ENCODE measurements at places on chromosomes 7 and 10.
A peak's percentile ranks its signal among the peaks of the same experiment; 100 is the strongest.

DNA sequence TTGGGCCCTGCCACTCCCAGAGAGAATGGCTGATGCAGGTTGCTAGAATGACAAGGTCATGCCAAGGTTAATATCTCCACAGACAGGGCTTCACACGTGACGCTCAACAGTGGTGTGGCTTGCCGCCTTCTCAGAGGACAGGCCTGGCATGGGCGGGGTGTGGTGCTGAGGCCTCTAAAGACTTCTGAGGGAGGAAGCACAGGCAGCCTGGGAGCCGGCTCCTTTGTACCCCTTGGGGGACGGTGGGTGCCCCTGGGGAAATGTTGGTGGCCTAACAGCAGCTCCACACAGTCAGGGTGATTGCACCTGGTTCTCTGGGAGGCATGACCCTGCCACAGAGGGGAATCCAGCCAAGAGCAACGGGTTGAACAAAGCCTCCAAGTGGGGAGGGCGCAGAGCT is 115.1 kb downstream of the PKD1L1 start:
- DNase-seq = no peak

DNA sequence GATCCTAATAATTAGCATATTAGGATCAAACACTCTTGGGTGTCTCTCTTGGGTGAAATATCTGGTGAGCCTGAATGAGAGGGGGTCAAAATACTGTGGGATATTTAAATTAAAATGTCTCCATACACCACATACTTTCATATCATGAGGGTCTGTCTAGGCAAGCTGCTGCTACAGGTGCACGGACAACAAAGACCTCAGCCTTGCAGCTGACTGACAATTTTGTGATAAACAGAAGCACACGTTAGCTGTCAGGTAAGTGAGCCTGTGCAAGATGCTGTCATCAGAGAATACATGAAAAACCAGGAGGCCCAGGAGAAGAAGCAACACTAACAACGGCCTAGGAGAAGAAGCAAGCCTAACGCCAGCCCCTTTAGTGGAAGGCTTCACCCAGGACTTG is 247.5 kb downstream of the ADARB2 start:
- no peak for DNase-seq

- no peak for DNase-seq
Measured at GRCh38 chr10:85187047-85187446, 858.7 kb downstream of the CCSER2 start.

GRCh38 chr7:139936760-139937310 is 107.8 kb downstream of the TBXAS1 start:
- DNase-seq = no peak

DNA sequence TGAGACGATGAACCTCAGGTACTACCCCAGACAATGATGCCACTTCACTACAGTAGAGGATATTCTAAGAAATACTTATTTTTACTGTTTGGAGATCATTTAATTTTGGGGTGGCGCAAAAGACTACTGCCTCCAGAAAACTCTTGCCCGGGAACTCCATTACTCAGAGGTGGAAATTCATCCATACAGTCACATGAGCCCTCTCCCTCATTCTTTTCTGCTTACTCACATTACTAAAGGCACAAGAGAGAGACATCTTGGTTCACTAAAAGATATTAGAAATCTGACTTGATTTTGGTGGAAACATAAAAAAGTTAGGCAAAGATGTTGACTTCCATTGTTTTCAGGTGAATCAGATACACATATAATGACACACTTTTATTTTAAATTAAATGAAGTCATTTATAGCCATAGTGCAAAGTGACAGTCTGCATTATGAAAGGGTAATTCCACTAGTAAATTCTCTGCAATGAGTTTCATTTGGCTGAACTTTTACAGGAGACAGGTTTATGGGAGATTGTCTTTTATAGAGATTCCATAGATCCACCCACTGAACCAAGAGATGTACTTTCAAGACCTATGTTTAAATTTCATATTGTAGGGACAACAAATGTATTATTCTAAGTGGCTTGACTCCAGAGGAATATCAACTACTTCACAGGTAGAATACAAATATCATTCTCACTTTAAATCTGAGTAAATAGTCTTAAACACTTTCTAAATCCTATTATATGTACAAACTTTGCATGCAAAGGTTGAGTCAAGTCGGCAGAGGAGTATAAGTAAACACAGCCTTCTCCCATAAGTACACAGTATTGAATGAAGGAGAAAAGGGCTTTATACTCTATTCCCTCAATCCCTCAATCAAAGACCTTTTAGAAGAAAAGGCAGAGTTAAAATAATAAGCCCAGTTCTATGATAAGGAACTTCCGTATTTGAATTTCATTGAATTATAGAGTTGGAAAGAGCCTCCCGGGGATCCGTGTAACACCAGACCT is 18.8 kb downstream of the NEBL start:
- DNase-seq = no peak

DNA sequence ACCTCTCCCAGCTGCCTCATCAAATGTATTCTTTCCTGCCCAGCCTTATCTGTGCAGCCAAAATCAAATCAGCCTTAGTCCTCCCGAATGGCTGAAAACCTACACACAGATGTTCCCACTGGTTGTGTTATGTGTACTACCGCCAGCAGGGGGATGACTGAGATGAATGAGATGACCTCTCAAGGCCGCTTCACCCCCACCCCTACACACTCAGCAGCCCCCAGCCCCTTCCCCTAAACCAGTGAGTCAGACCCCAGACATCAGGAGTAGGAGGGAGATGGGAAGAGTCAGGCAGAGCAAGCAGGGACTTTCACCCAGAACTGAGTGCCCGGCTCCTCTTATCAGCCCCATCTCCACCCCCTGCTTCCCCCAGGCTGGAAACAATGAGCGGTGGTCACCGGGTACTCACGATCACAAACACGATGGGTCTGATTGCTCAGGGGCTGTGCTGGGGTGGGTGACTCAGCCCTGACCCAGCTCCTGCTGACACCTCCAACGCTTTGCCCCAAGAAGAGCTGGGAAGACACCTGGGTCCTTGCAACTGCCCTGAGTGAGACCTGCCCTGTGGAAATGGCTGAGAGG is 6.5 kb upstream of the C10orf105 start:
- DNase-seq = no peak

GRCh38 chr10:35448687-35449662 is 112.7 kb downstream of the CCNY start:
- no peak for DNase-seq

DNA sequence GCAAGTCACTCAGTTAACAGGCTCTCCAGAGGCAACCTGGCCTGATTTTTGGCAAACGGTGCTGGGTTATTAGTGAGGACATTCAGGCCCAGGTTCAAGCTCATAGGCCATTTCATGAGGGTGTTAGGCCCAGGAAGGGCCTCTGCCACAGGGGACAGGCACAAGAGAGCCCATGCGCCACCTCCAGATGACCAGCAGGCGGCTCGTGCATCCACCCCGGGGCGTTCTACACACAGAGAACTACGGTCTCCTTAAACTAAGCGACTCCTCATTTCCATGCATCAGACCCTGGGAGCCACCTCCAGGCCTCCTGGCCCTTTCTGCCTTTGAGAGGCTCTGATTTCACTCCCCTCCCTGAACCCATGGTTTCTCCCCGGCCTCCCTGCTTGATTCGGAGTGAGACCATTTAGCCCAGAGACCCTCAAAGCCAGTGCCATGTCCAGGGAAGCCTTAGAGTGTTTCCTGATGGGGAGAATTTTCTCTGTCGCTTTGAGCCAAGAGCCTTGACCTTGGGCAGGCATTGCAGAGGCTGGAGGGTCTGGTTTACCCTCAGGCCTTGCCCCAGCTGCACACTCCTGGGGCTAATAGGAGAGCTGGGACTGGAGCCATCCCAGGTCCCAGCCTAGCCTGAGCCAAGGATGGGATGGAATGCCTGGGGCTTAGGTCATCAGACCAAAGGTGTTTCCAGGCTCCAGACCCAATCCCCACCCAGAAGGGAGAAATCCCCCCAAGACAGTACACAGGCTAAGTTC is 188.0 kb downstream of the GRID1 start:
- DNase-seq = no peak

- DNase-seq = no peak
Measured at GRCh38 chr10:27822301-27822700, 76.7 kb upstream of the MKX start.

- no peak for DNase-seq
Measured at GRCh38 chr10:100829097-100829870, 83.5 kb upstream of the SLF2 start.

DNA sequence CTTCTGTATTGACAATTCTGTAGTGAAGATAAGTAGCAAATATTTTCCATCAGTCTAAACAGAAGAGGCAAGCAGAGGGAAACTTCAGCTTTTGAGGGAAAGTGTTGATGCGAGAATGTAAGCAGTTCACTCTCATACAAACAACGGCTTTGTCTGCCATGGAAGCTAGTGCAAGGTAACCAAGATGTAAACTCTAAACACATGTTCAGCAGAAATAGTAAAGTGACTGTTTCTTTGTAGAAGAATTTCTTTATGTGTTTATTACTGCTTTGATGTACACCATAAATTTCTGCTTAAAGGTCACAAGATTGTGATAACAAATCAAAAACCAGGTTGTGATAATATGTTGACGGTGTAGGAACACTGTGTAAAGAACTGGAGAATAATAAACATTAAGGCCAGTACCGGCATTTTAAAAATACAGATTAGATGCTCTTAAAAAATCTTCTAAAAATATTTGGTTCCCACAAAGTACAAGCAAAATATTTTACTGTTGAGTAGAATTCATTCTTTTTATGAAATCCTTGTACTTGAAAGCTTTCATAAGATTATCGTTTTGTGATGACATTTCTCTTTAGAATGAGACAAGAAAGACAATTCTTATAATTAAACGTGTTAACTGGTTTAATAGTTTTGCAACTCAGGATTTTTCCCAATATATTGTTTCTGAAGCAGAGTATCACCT is 34.2 kb downstream of the SEMA3C start:
- DNase-seq = no peak

DNA sequence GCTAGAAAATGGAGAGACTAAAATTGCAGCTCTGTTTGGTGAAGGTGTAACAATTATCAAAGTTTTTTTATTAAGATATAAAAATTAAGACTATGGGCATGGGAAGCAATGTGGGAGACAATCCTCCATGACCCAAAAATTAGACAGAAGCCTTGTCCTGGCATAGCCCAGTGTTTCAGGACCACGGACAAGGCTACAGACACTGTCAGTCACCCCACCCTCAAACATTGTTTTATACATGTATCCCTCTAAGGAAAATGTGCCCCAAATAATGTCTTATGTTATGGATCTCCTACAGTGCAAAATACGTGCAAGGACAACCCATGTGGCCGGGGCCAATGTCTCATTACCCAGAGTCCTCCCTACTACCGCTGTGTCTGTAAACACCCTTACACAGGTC is 24.0 kb downstream of the HABP2 start:
- no peak for DNase-seq

GRCh38 chr7:30727061-30727945 is 24.6 kb upstream of the INMT start:
- no peak for DNase-seq

DNA sequence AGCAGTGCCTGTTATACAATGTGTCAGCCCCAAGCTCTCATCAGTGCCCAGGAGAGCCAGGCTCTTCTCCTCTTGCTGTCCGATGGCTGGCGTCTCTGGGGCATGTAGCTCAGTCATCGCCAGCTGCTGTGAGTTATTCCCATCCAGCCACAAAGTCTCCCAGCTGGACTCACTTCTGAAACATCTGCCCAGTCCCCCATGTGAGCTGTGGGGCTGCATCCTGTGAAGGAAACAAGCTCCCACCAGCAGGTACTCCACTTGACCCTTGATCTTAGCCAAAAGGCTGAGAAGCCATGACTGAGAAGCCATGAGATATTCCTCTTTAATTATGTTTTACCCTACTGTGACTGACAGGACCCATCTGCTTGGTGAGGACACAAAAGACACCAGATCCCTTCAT is 212.7 kb upstream of the IGFBP3 start:
- no peak for DNase-seq

DNA sequence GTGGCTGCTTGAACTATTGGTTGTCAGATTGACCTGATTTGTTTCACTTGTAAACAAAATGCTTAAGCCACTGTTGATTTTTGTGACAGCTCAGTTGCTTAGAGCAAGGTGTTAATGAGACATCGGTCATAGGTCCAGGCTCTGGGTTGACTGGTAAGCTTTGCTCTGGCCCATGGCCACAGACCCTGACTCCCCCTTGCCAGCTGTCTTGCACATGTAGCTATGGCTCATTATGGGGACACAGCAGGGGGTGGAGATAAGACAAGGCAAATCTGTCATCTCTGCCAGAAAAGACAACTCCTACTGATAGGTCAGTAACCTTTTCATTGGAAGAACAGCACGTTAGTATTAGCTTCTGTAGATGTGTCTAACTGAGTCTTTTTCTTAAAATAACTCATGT is 95.3 kb downstream of the KAT6B start:
- DNase-seq = no peak

GRCh38 chr10:88974012-88974411 is 16.6 kb upstream of the FAS start:
- no peak for DNase-seq

GRCh38 chr10:33412653-33413361 is 78.3 kb upstream of the NRP1 start:
- DNase-seq = no peak

DNA sequence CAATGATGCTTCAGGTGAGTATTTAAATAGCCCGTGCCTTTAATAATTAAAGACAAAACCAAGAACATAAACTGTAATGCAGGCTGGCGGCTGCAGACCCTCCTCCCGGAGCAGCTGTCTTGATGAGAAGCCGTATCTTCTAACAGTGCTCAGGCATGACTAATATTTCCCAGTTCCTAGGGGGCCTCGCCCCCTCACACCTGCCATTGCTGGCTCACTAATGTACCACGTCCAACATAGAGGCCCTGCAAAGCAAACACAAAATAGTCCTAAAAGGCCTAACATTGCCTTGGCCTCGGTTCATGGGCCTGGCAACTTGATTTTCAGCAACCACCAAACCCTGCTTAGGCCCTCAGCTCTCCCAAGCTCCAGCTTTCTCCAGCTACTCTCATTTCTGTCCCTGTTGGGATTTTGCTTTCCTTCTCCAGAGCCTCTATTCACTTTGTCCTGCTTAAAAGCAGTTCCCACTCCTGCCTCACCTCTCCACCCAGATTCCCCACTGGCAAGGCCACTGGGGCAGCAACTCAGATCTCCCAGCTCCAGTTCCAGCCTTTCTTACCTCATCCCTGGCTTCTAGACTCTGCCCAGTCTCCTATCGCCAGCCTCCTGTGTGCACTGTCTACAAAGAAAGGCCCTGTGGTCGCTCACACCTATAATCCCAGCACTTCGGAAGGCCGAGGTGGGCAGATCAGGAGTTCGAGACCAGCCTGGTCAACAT is 16.2 kb downstream of the SORBS1 start:
- no peak for DNase-seq

- DNase-seq = no peak
Measured at GRCh38 chr10:14812271-14812670, 25.6 kb downstream of the CDNF start.

GRCh38 chr7:106425017-106425719 is 140.4 kb upstream of the NAMPT start:
- DNase-seq = peak; percentile 59

- no peak for DNase-seq
Measured at GRCh38 chr10:110643653-110644597, at the start of gene RBM20. RBM20 (plus strand) TSS chr10:110644336; CDS start chr10:110644455, 119 bp downstream.

DNA sequence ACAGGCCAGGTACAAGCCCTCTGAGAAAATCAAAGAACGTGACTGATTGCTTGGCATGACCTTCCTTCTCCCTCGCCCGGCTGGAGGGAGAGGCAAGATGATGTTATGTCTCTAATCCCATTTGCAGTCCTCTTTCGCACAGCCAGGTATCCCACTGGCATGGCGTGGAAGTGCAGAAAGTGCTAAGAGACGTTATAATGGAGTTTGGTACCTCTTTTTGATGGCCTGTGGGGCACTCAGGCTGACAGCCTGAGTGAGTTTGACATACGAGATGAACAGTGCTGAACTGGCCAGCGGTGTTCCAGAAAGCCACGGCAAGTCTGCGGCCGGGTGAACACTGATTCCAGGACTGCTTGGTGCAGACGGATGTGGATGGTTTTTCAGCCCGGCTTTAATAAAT is 241.6 kb downstream of the RAB11FIP2 start:
- DNase-seq = no peak
